Stimulated activated CD4-positive, alpha-beta T cell treated with anti-CD3 and anti-CD28 coated beads, TNF-alpha, amount 100 ng/mL, for 1 hour (primary cell): ENCODE measurements at places on chromosomes 12 and 14.

GRCh38 chr14:91390165-91390778 lies 27.3 kb downstream of the CCDC88C start:
- DNase-seq: no peak

DNA sequence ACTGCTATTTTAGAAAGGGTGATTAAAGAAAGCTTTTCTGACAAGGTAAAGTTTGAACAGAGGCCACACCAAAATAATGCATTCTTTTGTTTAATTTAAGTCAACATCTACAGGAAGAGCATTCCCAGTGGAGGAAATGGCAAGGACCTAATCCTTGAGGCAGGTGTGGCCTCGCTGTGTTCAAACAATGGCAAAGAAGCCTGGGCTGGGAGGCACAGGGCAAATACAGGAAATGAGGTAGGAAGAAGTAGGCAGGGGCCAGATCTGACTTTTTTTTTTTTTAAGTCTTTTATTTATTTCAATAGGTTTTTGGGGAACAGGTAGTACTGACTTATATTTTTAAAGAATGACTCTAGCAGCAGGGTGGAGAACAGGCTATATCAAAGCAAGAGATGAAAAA lies 53.5 kb downstream of the ARMH4 start:
- DNase-seq: no peak

DNA sequence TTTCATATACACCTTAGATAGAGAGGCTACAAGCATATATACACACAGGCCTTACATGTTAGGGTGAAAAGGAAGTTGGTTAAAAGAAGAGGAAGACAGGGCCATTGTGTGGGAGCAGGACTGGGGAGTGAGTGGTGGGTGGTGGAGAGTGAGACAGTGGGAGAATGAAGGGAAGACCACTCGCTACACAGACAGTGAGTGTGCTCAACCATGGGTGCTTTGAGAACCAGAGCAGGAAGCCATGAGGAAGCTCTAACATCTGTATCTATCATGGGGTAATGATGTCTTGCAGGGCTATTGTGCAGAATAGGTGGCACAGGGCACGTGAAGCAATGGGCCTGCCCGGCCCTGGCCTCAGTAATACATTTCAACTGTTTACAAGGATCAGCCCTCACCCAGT lies 11.4 kb upstream of the KRT74 start:
- no peak for DNase-seq

DNA sequence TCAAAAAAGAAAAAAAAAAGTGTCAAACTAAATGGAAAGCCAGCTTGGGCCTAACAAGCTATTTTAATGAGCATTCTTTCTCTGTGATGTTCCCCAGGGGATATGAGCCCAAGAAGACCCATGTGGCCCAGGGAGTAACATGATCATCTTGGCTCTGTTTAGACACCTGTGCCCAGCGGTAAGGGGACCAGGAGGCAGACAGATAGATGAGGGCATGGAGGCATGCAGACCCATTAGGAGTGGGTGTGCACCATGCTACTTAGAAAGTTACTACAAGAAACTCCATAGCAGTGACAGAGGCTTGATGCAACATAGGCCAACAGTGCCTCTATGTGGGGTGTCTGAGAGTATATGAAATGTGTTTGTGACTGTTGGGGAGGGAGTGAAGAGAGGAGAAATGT lies 3.1 kb upstream of the CREBL2 start:
- no peak for DNase-seq

DNA sequence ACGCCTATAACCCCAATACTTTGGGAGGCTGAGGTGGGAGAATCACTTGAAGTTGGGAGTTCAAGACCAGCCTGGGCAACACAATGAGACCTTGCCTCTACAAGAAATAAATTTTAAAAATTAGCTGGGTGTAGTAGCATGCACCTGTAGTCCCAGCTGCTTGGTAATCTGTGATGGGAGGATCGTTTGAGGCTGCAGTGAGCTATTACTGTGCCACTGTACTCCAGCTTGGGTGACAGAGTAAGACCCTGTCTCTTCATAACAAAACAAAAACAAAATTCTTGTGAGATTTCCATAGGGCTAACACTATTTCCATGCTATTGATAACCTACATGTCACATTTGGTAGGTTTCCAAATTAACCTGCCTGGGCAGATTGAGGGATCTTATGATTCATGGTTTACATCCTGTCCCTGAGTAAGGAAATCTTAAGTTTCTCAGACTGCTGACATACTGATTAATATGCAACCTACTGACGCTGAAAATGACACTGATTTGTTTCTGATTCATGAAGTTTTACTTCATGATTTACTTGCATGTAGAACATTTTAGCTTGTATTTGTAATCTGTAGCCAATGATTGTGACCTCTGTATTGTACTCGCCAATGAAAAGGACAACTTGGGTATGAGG lies 15.9 kb downstream of the ATP6V1D start:
- DNase-seq: no peak

DNA sequence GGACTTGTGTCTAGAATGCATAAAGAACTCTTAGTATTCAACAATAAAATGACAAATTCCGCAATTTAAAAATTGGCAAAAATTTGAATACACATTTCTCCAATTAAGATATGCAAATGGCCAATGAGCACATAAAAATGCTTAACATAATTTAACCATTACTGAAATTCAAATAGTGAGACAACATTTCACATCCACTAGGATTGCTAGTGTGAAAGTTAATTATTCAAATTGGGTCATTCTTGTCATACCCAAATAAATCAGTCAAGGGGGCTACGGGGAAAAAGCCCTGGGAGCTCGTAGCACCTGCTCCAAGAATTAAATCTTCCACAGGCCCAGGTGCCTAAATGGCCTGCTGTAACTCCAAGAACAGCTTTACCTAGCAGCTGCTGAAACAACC lies 25.0 kb upstream of the C14orf132 start:
- no peak for DNase-seq

GRCh38 chr14:44981198-44981597 lies 19.2 kb downstream of the TOGARAM1 start:
- DNase-seq: no peak

DNA sequence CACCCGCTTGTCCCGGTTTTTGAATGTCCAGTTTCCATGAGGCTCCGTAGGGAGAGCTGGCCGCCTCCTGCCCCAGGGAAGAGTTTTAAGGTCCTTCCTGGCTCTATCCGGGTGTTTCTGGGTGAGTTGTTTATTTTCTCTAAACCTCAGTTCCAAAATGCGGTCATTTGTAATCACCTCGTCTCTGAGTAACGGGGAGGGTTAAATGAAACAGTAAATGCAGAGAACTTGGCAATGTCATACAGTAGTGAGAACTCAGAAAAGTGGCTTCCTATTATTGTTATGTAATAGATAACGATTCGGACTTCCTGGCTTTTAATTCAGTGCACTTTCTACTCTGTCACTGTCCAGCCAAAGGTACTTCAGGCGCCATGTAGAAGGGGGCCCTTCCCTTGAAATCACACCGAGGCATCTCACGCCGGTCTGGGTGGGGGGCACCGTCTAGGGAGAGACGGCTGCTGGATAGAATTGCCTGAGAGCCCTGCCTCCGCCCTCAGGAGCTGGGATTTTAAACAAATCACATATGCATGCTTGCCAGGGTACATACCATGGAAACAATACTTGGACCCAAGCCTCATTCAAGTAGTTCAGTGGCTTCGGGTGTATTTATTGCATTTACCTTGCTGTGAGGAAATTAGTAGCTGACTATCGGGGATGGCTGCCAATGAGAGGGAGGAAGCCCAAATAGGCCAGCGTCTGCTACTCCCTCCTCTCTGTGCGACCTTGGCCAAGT lies 26.4 kb downstream of the NOS1 start:
- no peak for DNase-seq

DNA sequence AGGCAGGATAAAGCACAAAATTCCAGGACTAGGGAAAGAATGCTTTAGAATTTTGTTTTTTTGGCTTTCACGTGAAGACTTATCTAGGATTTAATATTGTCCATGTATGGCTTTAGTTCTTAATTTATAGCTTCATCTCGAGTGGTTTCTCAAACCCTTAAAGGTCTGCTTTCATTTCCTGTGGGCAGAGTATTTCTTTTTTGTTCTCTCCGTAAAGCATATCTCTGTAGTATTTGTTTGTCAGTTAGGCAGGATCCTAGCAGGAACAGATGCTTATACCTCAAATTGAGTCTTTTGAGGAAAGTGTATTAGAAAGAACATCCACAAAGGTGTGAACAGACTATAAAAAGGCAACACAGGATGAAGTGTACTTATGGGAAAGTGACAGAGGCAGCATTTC lies 697.1 kb upstream of the SEL1L start:
- no peak for DNase-seq

DNA sequence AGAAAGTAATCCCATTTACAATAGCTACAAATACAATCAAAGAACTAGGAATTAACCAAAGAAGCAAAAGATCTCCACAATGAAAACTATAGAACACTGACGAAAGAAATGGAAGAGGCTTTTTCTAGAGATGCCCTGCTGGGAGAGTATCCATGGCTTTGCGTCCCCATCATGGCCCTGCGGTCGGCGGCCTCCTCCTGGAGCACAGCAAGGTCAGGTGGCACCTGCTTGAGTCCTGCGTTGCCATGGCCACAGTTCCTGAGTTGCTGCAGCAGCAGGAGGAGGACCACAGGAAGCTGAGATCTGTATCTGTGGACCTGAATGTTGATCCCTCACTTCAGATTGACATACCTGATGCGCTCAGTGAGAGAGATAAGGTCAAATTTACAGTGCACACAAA lies 143.5 kb downstream of the SLC5A8 start:
- no peak for DNase-seq

DNA sequence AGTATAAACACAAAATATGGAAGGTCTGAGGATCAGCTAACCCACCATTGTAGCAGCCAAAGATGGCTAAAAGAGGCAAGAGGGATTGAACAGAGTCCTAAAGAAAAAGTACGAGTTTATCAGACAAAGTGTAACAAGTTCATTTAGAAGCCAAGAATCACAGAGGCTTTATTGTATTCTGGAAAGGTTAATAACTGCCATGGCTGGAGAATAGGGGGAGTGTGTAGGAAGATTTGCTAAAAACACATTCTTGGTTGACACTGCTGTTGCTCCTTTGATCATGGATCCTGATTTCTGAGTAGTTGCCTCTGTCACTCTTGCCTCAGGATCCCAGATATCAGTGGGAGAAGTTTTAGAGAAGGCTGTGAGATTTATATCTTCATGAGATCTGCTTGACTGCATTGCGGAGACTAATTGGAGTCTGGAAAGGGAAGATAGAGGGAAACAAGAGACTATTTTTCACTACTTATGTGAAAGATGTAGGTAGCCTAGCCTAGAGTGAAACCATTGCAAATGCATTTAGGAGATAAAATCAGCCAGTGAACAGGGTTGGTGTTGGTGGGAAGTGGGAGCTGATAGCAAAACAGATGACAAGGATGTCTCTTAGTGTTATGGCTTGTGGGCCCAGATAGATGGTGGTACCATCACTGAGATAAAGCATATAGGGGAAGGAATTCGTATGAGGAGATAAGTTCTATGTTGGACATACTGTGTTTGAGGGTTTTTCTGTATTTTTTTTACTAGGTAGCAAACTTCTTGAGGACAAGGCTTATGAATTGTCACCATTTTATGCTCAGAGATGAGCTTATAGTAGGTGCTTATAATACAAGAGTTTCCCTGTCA lies 402.9 kb upstream of the PDE3A start:
- DNase-seq: no peak

DNA sequence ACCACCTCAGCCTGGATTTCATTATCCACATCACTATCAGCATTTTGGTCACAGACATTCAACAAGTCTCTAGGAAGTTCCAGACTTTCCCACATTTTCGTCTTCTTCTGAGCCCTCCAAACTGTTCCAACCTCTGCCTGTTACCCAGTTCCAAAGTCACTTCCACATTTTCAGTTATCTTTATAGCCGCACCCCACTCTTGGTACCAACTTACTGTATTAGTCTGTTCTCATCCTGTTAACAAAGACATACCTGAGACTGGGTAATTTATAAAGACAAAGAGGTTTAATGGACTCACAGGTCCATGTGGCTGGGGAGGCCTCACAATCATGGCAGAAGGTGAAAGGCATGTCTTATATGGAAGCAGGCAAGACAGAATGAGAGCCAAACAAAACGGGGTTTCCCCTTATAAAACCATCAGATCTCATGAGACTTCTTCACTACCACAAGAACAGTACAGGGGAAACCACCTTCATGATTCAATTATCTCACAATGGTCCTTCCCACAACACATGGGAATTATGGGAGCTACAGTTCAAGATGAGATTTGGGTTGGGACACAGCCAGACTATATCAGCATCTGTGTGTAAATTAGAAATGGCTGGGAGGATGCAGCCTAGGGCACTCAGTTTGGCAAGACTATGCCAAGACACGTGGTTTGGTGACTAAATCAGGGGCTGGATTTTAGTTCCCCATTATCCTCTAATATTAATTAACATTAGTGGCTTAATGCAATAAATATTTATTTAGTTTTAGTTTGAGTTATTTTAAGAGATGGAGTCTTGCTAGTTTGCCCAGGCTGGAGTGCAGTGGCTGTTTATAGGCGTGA lies 16.2 kb upstream of the FUT8 start:
- DNase-seq: no peak

- no peak for DNase-seq
These were observed 75.1 kb upstream of the ST8SIA1 start for GRCh38 chr12:22409377-22410164.

DNA sequence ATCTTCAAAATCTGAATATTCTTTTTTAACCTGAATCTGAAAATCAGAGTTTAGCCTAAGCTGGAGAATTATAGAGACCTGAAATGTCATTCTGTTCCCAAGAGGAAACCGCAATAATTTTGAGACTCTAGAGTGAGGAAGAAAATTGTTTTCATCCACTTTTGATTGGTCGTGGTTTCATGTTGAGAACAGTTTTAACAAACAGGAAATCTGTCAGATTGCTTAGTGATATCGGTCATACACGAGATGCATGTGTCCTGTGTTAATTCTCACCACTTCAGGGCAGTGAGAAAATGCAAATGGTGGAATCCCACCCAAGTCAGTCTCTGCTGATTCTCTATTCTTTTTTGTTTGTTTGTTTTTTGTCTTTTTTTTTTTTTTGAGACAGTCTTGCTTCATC lies 1498.5 kb upstream of the TMEM132C start:
- DNase-seq: no peak

GRCh38 chr12:50222275-50222783 lies 55.2 kb upstream of the CERS5 start:
- no peak for DNase-seq

GRCh38 chr12:27968972-27969623 lies 3.4 kb downstream of the PTHLH start:
- DNase-seq: no peak

DNA sequence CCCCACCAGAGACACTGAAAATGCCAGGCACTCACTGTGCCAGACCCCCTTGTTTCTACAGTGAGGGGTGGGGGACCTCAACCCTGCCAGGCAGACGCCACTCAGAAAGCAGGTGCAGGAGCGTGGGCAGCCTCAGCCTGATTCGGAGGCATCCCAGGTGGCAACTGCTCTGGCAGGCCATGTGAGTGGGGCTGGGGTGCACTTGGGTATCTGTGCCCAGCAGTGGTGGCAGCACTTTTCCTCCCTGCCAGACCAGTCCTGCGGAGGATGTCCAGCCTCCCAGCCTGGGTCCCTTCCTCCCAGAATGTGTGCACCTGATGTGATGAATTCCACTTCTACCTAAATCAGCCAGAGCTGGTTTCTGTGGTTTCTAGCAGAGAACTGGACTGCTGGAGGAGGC lies 13.4 kb upstream of the TTC7B start:
- no peak for DNase-seq
